Breast epithelium (tissue), 4 donors: ENCODE measurements at places on chromosomes 11 and 22. TPM values are rescaled to one million over a fixed set of nuclear protein-coding genes. Genes with fewer than 3 reads are reported as not detected.

GRCh38 chr11:1293619-1294015 is 15.8 kb downstream of the TOLLIP start:
- H3K36me3 ChIP-seq = peaks cover 4% of the 10 kb centered on the region
- no peak overlapping the region for H3K4me3 ChIP-seq
- no peak overlapping the region for H3K27ac ChIP-seq
- H3K27me3 ChIP-seq = no peaks in the 10 kb centered on the region

The E2F8 gene
- 0.64 TPM for total RNA-seq

The SPCS2 gene
- 57.8 TPM for total RNA-seq

DNA sequence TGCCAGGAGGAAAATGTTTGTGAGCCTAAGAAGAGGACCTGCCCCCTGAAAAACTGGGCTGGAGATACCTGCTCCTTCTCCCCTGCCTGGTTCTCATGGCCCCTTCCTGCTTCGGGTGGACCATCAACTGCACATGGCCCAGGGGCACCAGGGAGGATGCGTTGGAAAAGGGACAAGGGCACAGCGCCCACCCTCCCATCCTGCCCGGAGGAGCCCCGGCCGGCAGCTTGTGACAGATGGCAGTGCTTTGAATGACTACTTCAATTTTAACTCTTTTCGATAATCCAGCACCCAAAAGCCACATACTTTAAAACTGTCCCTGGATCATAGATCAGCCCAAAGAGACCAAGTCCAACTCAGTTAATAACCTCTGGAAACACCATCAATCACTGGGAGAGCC is 135.8 kb upstream of the NECTIN1 start:
- DNase-seq = no peak
- no peaks in the 10 kb centered on the region for H3K4me1 ChIP-seq
- H3K27ac ChIP-seq = no peak overlapping the region
- H3K36me3 ChIP-seq = no peaks in the 10 kb centered on the region
- H3K27me3 ChIP-seq = no peaks in the 10 kb centered on the region
- no peak overlapping the region for H3K4me3 ChIP-seq

The SIRT3 gene
- total RNA-seq = 21.4 TPM

The CTSW gene
- total RNA-seq = 1.6 TPM

The VWCE gene
- 3.2 TPM for total RNA-seq

The RAC2 gene
- 12.0 TPM for total RNA-seq

- DNase-seq = no peak
- H3K36me3 ChIP-seq = no peaks in the 10 kb centered on the region
- no peak overlapping the region for H3K27ac ChIP-seq
- no peaks in the 10 kb centered on the region for H3K27me3 ChIP-seq
- H3K4me1 ChIP-seq = no peaks in the 10 kb centered on the region
Measured at GRCh38 chr11:3192511-3193372, 25.9 kb downstream of the MRGPRG start.

The NCAM1 gene
- 6.1 TPM for total RNA-seq

The NEFH gene
- 0.32 TPM for total RNA-seq

- no peak overlapping the region for H3K27ac ChIP-seq
- no peaks in the 10 kb centered on the region for H3K36me3 ChIP-seq
- H3K27me3 ChIP-seq = no peaks in the 10 kb centered on the region
- DNase-seq = no peak
- no peaks in the 10 kb centered on the region for H3K4me1 ChIP-seq
Measured at GRCh38 chr11:34614344-34615104, 6.4 kb upstream of the EHF start.

GRCh38 chr11:46050662-46051061 is 70.6 kb downstream of the PHF21A start:
- no peaks in the 10 kb centered on the region for H3K36me3 ChIP-seq
- H3K4me1 ChIP-seq = no peaks in the 10 kb centered on the region
- DNase-seq = no peak

- no peak overlapping the region for H3K4me3 ChIP-seq
- no peak for DNase-seq
- H3K27me3 ChIP-seq = no peaks in the 10 kb centered on the region
- H3K36me3 ChIP-seq = no peaks in the 10 kb centered on the region
- H3K4me1 ChIP-seq = no peaks in the 10 kb centered on the region
Measured at GRCh38 chr11:4695442-4695841, 2.2 kb downstream of the OR51E2 start.

- peaks cover 8% of the 10 kb centered on the region for H3K27me3 ChIP-seq
- DNase-seq = no peak
- H3K4me1 ChIP-seq = no peaks in the 10 kb centered on the region
- H3K27ac ChIP-seq = no peak overlapping the region
- H3K4me3 ChIP-seq = no peak overlapping the region
Measured at GRCh38 chr22:39661842-39662685, 91.5 kb downstream of the CACNA1I start.
